ENCODE measurements at places on chromosomes 1 and 21. TPM values are rescaled to one million over a fixed set of nuclear protein-coding genes. Genes with fewer than 3 reads are reported as not detected.

Gene SOX13
- 0.56 TPM for total RNA-seq

Gene CLCC1
- total RNA-seq: 29.6 TPM

Gene TNFSF4
- 19.7 TPM for total RNA-seq

Gene INAVA
- not detected for total RNA-seq

Gene PAFAH2
- total RNA-seq: 11.9 TPM

Gene LRRC3
- under 0.01 TPM for total RNA-seq

DNA sequence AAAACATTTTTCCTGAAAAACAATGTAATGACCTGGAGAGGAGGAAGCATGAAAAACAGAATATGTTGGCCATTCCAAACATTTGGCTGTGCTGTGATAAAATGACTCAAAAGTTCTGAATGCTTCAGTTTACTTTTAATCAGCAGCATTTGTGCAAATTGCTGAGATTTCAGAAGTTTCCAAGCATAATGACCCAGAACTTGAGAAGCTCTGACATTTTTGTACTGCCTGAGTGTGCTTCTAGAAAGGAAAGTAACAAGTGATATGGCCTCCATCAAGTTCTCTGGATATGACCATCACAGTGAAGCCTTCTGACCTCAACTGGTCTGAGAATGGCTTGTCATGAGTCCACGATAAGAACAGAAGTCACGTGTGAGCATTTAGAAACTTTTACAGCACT, 283.4 kb upstream of the ZRANB2 start:
- no peaks in the 10 kb centered on the region for H3K36me3 ChIP-seq
- peak; percentile 5 for DNase-seq

DNA sequence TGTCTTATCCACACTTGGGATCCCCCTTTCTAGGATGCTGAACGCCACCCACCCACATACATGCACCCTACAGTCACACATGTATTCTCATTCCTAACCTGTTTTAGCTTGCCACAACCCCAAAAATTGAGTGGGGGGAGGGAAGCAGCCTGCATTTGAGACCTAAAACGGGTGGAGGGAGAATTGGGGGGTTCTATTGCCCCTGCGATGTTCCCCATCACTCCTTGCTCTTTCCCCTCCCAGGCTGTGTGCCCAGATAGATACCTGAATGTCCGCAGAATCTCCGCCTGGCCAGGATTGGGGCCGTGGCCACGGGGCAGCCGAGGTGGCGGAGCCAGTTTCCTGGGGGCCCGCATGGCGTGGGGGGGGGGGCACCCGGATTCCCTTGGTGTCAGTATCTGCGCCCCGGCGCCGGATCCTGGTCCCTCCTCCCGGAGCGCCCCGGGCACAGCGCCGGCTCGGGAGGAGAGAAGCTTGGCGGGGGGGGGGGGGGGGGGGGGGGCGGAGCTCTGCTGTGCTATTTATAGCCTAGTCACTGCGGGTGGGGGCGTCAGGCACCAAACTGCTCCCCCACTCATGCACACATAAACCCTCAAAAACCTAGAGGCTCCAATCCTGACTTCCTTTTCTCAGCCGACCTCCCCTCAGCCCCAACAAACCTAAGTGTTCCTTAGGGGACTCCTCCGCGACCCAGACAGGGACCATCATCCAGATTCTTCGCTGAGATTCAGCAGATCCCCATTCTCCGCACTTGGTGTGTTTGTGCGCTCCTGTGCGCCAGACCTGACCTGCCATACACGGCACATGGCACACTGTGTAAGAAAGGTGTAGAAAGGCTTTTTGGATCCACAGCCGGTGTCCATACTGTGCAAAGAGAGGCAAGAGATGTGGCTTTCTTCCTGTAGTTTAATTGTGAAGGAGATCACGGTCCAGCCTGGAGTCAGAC, 1.9 kb downstream of the ANKRD34A start:
- H3K27me3 ChIP-seq: no peaks in the 10 kb centered on the region
- peak overlapping the region; percentile 46 for H3K27ac ChIP-seq
- H3K36me3 ChIP-seq: no peaks in the 10 kb centered on the region
- H3K4me1 ChIP-seq: peaks cover 28% of the 10 kb centered on the region
- DNase-seq: no peak

GRCh38 chr1:187837787-187838186, 1009.0 kb downstream of the PLA2G4A start:
- H3K4me3 ChIP-seq: no peak overlapping the region
- H3K36me3 ChIP-seq: no peaks in the 10 kb centered on the region
- no peak for DNase-seq
- H3K27me3 ChIP-seq: no peaks in the 10 kb centered on the region
- no peaks in the 10 kb centered on the region for H3K4me1 ChIP-seq
- H3K27ac ChIP-seq: no peak overlapping the region

DNA sequence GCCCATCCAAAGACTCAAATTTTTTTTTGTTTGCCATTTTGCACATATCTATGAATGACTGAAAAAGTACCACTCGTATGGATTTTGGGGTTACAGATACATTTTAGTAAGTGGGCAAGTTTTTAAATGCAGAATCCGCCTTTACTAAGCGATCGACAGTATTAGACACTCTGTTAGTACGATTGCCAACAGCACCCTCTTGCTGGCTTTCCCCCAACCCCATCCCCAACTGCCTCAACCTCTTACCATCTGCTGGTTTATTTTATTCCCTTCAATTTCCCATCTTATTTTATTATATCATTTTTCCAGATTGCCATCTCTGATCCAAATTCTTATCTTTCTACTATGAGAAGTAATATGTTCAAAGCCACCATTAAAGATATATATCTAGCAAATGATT, 244.8 kb downstream of the LRRIQ3 start:
- no peak overlapping the region for H3K27ac ChIP-seq
- no peak overlapping the region for H3K4me3 ChIP-seq
- no peaks in the 10 kb centered on the region for H3K36me3 ChIP-seq
- no peaks in the 10 kb centered on the region for H3K4me1 ChIP-seq
- no peak for DNase-seq

DNA sequence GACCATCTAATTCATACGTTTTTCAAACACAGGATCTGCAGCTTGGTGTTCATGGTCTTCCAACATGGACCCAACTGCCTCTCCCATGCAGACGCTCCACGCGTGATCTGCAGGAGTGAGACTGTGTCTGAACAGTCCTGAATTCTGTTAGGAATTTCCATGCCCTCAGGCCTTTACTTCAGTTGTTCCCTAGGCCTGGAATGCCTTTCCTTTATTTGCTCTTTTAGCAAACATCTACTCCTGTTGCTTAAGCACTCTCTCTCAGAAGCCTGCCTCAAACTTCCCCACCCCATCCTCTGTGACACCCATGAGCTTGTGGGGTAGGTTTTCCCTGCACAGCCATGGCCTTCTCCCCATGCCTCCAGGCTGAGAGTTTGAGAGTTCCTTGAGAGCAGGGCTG, 73.7 kb downstream of the DMRTB1 start:
- H3K4me3 ChIP-seq: no peak overlapping the region
- no peak overlapping the region for H3K27ac ChIP-seq
- H3K4me1 ChIP-seq: peaks cover 12% of the 10 kb centered on the region
- no peak for DNase-seq
- H3K27me3 ChIP-seq: no peaks in the 10 kb centered on the region

GRCh38 chr1:175079338-175079737, 11.7 kb downstream of the TNN start:
- no peaks in the 10 kb centered on the region for H3K36me3 ChIP-seq
- H3K4me3 ChIP-seq: no peak overlapping the region
- no peak overlapping the region for H3K27ac ChIP-seq

DNA sequence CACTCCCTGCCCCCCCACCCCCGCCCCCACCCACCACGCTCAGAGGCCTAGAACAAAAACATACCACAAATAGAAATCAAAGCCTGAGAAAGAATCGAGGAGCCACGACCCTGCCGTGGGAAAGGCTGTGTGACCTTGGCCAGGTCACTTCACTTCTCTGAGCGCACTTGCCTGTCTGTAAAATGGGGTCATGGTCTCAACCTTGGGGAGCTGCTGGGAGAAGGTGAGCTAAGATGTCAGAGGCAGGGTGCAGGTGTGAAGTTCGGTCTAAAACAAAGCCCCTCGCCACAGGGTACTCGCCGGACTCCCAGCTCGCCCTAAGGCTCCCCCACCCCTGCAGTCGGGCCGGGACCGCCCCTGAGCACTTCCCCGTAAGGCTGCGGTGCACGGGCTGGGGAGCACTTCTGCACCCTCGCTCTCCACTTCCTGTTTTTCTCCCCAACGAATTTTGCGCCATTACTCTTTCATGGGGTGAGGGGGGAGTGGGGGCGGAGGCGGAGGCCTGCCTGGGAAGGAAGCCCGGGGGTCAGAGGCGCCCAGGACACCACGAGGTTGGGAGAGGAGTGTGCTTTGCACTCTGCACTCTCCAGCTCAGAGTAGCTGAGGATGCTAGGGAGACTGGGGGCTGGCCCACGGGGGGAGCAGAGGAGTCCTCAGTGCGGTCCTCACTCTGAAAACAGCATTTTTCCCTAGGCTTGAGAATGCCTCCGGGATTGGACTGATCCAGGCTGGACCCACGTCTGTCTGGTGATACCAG, 21.9 kb upstream of the PIK3CD start:
- no peak overlapping the region for H3K4me3 ChIP-seq
- no peaks in the 10 kb centered on the region for H3K4me1 ChIP-seq
- no peaks in the 10 kb centered on the region for H3K36me3 ChIP-seq
- no peak overlapping the region for H3K27ac ChIP-seq
- no peak for DNase-seq

DNA sequence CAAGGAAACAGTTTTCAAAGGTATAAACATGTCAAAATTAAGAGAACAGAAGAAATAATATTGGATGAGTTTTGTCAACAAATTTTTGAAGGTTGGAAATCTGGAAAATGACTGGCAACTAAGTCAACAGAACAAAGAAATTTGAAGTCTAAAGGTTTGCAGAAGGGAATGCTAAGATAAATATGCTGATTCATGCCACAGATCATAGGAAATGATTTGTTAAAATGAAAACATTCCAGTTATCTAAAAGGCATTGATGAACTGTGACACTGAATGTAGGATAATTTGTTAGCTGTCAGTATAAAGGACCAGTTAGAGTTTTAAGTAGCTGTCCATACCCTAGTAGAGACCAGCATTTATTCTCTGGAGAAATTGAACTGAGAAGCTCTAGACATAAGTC, 157.9 kb upstream of the CHRM3 start:
- no peak for DNase-seq
- no peak overlapping the region for H3K4me3 ChIP-seq
- no peaks in the 10 kb centered on the region for H3K27me3 ChIP-seq
- no peak overlapping the region for H3K27ac ChIP-seq
- H3K4me1 ChIP-seq: no peaks in the 10 kb centered on the region
- no peaks in the 10 kb centered on the region for H3K36me3 ChIP-seq

GRCh38 chr1:200907611-200908097, 13.0 kb downstream of the INAVA start:
- no peaks in the 10 kb centered on the region for H3K36me3 ChIP-seq
- no peak overlapping the region for H3K4me3 ChIP-seq
- peaks cover 26% of the 10 kb centered on the region for H3K27me3 ChIP-seq
- H3K27ac ChIP-seq: no peak overlapping the region

DNA sequence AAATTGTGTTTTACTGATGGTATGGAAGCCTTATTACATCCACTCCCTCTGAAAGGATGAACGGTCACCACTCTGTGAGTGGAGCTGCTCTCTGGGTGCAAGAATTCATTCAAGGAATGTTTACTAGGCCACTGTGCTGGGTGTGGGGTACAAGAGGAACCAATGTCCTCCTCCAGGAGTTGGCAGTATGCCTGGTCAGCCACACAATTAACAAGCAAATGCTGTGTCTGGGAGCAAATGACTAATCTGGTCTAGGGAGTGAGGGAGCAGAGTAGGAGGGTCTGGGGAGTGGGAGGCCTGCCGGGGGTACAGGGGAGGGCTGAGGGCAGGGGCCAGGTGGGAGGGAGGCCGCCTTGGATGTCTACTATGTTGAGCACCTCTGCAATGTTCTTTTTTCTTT, 27.2 kb upstream of the TDRD10 start:
- no peak overlapping the region for H3K27ac ChIP-seq
- no peaks in the 10 kb centered on the region for H3K4me1 ChIP-seq
- H3K36me3 ChIP-seq: no peaks in the 10 kb centered on the region
- no peaks in the 10 kb centered on the region for H3K27me3 ChIP-seq
- DNase-seq: peak; percentile 80
- H3K4me3 ChIP-seq: no peak overlapping the region

- H3K27ac ChIP-seq: no peak overlapping the region
- peaks cover 21% of the 10 kb centered on the region for H3K4me1 ChIP-seq
- peak; percentile 81 for DNase-seq
- no peak overlapping the region for H3K4me3 ChIP-seq
Observed at GRCh38 chr1:31761883-31762282, 2.3 kb downstream of the ADGRB2 start.

DNA sequence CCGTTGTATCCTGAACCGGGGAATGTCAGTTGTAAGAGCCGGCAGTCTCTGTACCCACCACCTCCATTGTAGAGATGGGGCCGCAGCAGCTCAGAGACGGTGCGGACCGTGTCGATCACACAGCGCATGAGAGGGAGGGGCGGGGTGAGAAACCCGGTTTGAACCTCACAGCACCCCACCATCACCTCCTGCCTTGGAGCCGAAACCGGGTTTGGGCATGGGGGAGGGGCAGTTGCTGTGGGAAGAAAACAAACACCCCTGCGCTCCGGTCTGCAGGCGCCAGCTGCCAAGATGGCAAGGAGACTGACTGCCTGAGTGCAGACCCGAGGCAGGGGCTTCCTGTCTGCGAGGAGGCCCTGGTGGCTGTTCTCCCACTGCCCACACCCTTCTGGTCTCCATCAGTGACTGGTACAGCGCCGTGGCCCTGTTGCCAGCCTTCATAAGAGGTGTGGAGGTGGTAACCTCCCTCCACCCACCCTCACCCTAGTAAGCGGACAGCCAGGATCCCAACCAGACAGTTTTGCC, 69.2 kb upstream of the SSBP3 start:
- no peaks in the 10 kb centered on the region for H3K36me3 ChIP-seq
- no peak for DNase-seq
- no peak overlapping the region for H3K4me3 ChIP-seq
- H3K4me1 ChIP-seq: peaks cover 3% of the 10 kb centered on the region
- peaks cover 55% of the 10 kb centered on the region for H3K27me3 ChIP-seq

DNA sequence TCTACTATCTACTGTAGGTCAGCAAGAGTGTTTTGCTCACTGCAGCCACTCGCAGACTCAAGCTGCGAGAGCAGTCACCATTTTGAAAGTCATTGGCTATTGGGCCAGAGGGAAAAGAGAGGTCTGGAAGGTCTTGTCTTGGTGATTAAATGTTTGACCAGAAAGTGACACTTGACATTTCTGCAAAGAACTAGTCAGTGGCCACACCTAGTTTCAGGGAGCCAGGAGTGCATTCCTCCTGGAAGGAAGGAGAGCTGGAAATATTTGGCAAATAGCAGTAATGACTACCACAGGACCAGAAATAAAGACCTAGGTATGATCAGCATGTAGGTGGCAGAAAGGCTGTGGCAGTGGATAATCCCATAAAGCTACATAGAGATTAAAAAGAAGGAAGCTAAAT, 440.0 kb upstream of the PLXNA2 start:
- no peaks in the 10 kb centered on the region for H3K4me1 ChIP-seq
- no peaks in the 10 kb centered on the region for H3K27me3 ChIP-seq
- H3K36me3 ChIP-seq: no peaks in the 10 kb centered on the region
- DNase-seq: no peak

GRCh38 chr21:42117229-42117966, 46.3 kb downstream of the UMODL1 start:
- H3K4me3 ChIP-seq: no peak overlapping the region
- H3K36me3 ChIP-seq: no peaks in the 10 kb centered on the region
- peak; percentile 81 for DNase-seq
- H3K27me3 ChIP-seq: peaks cover 31% of the 10 kb centered on the region
- H3K27ac ChIP-seq: no peak overlapping the region
- H3K4me1 ChIP-seq: peaks cover 7% of the 10 kb centered on the region

- DNase-seq: no peak
- H3K27me3 ChIP-seq: peaks cover 69% of the 10 kb centered on the region
- H3K36me3 ChIP-seq: no peaks in the 10 kb centered on the region
- no peak overlapping the region for H3K27ac ChIP-seq
- H3K4me3 ChIP-seq: no peak overlapping the region
Observed at GRCh38 chr1:202248861-202249260, 55.3 kb downstream of the LGR6 start.
